ENCODE measurements at places on chromosomes 4 and X.

DNA sequence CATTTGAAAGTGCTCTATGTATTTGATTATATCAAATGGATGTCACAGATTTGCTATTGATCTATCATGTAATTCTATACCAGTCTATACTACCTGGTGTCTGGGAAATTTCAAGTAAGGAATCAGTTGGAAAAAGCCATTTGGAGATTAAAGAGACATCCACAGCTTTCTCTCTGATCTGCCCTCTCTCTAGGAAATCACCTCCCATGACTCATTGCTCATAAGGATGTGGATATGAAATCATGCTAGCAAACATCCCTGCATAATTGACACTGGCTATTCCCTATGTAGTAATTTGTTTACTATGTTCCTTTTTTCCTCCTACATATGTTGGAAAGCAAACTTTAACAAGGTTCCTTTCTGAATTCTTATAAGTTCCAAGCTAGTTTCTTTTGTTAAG is 94.3 kb downstream of the TEX13A start:
- no peak for DNase-seq

DNA sequence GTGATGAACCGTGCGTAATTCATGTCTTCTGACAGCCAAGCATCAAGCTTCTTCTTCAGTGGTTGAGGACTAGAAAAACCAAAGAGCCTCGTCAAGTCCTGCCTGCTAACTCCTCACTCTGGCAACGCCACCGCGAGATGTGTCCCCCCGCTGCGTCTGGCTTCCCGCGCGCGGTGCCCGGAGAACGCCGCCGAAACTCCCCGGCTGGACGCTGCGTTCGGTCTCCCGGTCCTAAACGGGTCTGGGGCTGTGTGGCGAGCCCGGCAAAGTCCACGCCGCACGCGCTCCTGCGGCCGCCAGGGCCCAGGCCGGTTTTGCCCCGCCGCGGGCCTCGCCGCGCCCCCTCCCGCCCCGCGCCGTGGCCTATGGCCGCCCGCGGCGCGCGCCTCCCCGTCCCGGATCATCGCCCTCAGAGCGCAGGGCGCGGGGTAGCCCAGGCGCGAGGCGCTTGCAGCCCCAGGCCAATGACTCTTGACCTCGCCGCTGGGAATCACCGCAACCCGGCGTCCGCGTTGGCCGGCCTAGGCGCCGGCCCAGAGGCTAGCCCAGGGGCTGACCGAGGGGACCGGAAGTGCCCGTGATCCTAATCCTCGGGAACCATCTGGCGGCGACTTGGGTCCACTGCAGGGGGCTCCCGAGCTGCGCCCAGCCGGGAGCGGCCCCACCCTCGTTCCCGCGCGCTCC is at the start of gene AADAT:
TSS of gene AADAT (minus strand) at position 289 of the 684 bp plus-strand sequence. CDS start at position 23, 266 bp downstream.
- no peak for DNase-seq

- DNase-seq = no peak
Observed at GRCh38 chrX:10109695-10110094, 47.1 kb upstream of the CLCN4 start.

DNA sequence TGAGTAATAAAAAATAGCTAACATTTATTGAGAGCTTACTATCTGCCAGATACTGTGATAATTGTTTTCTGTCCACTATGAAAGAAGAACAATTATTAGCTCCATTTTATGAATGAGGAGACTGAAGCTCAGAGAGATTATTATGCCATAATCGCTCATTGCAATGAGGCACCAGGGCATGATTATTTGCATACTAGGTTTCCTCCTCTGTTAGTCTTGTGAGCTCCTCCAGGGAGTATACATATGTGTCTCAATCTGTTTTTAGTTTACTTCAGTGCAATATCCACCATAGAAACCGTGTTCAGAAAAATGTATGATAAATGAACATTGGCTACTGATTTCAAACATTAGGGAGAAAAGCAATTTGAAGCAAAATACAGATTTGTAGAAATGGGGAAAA is 139.4 kb upstream of the OTUD4 start:
- no peak for DNase-seq

GRCh38 chr4:144712775-144713174 is 66.8 kb downstream of the HHIP start:
- no peak for DNase-seq

DNA sequence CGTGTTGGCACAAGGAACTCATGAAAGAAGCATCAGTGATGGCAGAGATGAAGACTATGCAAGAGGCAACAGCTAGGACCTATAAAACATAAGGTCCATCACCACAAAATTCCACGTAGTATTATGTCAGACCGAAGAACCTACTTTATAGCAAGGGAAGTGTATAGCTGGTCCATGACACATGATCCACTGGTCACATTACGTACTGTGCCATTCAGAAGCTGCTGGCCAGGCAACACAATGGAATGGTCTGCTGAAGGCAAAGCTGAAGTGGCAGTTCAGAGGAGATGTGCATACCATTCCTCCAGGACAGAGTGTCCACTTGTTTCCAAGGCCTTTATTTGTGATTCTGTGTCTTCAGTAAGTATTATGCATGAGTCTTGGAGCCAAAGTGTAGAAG is 215.5 kb upstream of the UGT8 start:
- DNase-seq = no peak

DNA sequence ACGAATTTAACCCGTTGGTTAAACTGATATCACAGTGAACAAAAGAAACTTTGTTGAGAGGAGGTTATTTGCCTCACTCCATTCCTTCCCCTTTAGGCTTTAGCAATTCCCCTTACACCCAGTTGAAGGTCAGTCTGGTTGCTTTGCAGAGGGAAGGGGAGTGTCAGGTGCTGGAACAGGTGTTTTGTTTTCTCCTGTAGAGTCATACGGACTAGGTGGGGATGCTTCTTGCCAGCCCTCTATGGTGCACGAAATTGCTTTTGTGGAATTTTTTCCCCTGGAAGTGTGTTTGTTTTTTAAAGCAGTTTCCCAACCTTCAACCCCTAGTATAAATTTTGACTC is 33.1 kb downstream of the DLG3 start:
- no peak for DNase-seq

GRCh38 chr4:152777488-152777887 is 2.0 kb downstream of the TIGD4 start:
- DNase-seq = no peak

- DNase-seq = no peak
Observed at GRCh38 chr4:182924497-182924896, 7.3 kb upstream of the DCTD start.

- no peak for DNase-seq
Observed at GRCh38 chr4:176467001-176467400, 147.2 kb downstream of the SPCS3 start.

- DNase-seq = no peak
Observed at GRCh38 chr4:77158487-77158861, 1.5 kb downstream of the CCNG2 start.

DNA sequence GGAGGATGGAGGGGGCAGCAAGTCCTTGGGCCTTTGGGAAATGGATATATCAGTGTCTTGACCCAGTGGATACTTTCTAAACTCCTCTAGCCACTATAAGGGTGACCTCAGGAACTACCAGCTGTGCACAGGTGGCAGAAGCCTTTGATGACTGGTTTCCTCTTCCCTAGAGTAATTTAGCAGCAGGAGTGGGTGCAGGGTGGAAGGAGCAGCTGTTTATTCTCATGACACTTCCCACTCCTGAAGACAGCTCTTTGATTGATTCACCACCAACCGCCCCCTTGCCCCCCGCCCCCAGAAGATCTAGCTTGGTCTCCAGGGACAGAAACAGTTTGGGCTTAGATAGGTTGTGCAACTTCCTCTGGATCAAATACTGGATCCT is 63.0 kb downstream of the GPC3 start:
- no peak for DNase-seq

GRCh38 chrX:31209005-31209628 is 137.3 kb upstream of the FTHL17 start:
- DNase-seq = no peak

DNA sequence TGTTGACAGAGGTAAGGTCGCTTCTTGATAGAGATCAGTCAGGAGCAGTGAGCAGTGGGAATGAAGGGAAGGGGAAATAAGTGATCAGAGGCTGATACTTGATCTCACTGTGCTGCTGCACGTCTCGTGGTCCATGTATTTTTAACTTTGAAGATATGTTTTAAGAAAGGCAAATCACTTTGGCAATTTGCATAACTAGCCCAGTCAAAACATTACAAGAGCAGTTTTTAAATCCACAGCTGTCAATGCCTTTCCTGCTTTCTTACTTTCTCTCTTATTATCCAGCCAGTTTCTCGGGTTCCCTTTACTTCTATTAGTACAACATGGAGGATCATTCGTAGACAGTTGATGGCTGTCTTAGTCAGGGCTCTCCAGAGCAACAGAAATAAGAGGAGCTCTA is 472.8 kb downstream of the TMA16 start:
- no peak for DNase-seq

Data from NK-92 treated with Interleukin-12 subunit alpha and Interleukin-12 subunit beta, amount 100 ng/mL, for 24 hours (cell line).